ENCODE measurements at places on chromosomes 16 and 17.

GRCh38 chr17:77914385-77915254 is 43.9 kb upstream of the TNRC6C start:
- no peak for DNase-seq

DNA sequence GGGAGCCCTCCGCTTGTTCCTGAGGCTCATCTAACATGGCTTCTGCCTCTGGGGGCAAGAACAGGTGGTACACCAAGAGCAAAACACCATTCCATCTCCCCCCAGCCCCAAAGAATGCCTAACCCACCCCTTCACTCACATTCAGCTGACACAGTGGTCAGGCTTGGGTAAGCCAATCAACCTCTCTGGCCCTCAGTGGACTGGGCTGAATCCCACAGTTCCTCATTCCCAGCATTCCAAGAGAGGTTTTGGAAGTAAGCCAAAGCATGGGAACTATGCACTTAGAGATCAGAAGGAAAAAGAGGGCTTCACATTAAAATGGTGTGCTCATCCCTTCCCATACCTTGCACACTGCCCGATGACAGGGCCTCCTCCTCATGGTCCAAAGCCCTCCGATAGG is 7.8 kb downstream of the PIGS start:
- no peak for DNase-seq

DNA sequence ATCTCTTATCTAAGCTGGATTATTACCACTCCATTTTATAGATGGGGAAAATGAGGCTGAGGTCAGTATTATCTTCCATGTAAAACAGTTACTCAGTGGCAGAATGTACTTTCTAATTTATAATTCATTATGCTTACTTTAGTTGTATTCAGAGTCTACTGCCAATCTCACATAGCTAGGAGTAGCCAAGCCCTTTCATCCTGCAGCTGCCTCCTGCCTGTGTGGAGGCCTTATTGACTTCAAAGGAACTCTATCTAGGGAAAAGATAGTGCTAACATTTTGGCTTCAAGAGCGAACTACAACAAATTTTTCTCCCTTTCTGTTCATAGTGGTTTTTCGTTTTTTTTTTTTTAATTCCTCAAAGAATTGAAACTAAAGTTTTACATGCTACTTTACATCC is 12.9 kb downstream of the RPGRIP1L start:
- no peak for DNase-seq

DNA sequence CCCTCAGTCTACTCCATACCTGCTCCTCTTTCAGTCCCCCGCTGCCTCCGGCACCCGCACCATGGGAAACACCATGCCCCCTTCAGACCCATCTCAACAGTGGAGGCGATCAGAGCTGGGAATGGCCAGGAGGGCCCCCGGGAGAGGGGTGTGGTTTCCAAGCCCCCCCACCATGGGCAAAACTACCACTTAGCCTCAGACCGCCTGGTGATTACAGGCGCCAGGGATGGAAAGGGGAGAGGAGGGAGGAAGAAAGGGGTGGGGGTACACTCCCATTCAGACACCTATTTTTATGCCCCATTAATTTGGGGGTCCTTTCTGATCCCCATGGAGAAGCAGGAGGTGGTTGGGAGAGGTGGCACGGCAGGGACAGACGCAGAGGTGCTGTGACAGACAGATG is at the start of gene C17orf114:
Gene C17orf114 (minus strand): TSS at position 101 of the 400 bp plus-strand sequence.
- DNase-seq = no peak

GRCh38 chr17:11302401-11303186 is 61.6 kb downstream of the SHISA6 start:
- no peak for DNase-seq

DNA sequence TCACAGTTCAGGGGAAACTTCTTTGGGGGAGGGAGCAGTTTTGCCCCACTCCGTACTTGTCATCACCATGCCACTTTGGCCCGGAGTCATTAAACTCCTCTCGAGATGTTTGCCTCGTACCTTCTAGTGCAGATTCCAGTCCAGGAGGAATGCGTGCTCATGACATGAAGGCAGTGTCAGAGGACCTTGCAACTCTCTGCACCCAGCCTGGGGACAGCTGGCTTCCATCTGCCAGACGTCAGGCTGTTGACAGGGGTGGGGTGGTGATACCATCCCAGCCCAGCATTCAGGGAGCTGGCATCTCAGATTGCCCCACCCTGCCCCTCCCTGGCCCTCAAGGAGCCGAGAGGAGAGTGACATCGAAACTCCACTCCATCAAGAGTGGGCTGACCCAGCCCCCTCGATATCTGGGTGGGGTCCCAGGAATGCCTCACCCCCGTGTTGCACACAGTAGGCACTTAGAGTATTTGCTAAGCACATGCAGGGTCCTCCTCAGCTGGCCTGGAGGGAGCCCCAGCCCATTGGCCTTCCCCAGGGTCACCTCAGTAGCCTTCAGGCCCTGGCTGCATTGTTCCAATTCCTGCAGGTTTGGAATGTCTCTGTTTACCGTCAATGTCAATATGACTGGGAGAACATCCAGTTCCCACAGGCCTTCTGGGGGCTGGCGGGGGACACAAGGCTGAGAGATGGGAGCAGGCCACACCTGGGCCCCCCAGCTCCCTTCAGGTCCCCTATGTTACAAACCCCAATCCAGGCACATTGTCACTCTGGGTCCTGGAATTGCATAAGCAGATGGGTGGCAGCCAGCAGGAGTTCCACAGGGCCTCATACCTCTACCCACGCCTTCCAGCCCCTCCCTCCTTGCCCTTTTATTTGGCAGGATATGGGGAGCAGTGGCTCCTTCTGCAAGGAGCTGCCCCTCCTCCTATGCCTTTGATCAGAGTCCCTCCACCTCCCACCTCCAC is 21.3 kb upstream of the EMP2 start:
- no peak for DNase-seq

GRCh38 chr16:29806641-29807425 is 504 bp downstream of the MAZ start:
- DNase-seq = no peak

- DNase-seq = peak; percentile 32
Observed at GRCh38 chr17:14205992-14206461, 30.6 kb downstream of the CDRT15 start.

All from stimulated activated CD8-positive, alpha-beta memory T cell treated with anti-CD3 and anti-CD28 coated beads, Interleukin-4, amount 100 ng/mL, for 1 hour (primary cell).